NCI-H2171 (cell line): ENCODE measurements at places on chromosomes 7 and 10.

DNA sequence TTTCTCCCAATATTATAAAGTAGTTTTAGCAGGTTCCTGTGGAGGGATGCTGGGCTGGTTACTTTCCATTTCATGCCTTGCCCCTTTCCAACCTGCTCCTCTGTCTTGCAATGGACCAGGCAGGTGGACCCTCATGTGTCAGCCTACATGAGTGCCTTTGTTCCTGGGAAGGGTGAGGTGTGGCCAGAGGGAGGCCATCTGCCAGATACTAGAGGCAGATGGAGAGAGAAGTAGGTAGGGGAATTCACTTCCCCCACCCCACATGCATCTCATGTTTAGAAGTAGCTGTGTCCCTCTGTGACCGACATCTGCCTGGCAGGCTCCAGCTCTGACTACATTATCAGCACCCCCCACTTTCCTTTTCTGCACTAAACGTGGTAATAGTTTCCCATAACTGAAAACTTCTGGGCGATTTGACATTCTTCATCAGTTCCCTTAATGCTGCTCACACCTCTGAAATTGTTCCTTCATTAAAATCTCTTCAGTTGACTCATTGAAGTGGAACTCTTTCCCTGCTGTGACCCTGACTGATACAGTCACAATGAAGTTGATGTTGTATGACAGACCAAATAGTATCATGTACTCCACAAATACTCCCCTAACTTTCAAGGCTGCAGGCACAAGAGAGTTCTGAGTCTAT, 396.3 kb upstream of the FZD8 start:
- DNase-seq: peak; percentile 71

DNA sequence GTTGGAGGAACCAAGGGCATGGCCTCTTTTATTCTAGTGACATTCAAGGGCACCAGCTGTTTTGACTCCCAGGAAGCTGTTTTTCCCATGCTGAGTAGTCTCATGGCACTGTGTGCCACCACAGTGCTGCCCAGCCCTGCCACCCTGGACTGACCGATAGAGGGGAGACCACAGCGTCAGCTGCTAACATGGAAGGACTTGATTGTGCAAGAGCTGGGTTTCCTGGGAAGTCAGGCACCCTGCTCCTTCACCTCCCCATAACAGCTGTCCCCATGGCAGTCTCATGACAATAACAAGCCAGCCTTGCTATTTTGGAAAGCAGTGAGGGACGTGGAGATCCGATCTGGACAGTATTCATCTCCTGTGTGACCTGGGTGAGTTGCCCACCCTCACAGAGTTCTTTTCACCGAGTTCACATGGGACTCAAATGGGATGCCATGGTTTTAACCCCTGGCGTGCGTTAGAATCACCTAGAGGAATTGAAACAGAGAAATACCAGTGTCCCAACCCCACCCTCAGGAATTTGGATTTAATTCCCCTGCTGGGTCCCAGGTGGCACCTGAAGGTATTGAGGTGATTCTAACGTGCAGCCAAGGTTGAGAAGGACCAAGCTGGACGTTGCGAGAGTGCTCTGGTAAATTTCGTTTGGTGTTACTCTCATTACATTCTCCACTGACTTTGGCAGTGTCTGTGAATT, 174.8 kb downstream of the CELF2 start:
- DNase-seq: no peak

DNA sequence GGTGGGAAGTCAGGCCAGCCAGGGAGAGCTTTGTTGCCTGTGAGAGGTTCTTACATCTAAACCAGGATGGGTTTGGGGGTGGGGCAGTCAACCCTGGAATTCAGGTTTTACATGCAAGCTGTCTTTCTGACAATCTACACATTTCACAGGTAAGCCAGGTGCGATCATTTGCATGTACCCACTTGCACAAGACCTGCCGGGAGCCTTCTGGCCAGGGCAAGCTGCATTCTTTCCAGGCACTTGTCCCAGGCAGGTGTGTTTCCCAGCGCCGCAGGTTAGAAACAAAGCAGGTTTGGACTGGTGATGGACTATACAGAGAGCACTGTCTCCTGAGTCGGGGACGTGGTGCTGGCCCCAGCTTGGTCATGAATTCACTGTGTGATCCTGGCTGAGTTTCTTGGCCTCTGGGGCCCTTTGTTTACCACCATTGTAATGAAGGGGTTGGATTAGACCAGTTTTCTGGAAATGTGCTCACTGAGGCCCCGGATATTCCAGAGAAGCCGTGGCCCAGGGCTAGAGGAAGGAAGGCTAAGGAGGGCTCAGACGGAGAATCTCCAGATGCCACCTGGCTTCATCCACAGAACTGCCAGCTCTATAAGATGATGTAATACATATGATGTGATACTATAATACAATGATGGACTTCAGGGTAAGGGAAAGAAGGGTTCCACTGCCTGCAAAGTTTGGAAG, 205.2 kb upstream of the SVIL start:
- DNase-seq: no peak

- no peak for DNase-seq
Measured at GRCh38 chr7:33273356-33273755, 144.0 kb downstream of the BBS9 start.

- no peak for DNase-seq
Measured at GRCh38 chr7:116525298-116525912, 569 bp downstream of the CAV1 start.
